Thyroid gland (tissue), 4 donors: ENCODE measurements at places on chromosomes 7 and 10. TPM values are rescaled to one million over a fixed set of nuclear protein-coding genes. Genes with fewer than 3 reads are reported as not detected.

FXYD4 gene
- not detected for total RNA-seq

DNA sequence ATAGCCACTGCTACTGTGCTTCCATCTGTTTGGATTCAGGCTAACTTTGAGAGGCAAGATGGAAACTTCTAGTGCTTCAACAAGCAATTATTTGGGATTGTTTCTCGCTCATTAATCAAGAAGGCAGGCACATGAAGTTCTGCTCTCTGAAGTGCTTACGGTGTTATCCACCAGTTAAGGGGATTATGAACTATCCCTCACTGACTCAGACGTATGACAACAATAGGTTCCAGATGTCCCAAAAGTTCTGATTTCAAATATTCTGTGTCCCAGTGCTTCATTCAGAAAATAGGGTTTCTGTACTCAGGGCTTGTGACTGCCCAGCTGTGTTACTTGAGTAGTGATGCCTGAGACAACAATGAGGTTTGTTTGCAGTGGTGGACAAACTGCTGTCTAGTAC lies 81.0 kb downstream of the HACD1 start:
- DNase-seq = no peak
- H3K27me3 ChIP-seq = no peaks in the 10 kb centered on the region
- H3K4me3 ChIP-seq = no peak overlapping the region

- no peak for DNase-seq
- no peaks in the 10 kb centered on the region for H3K27me3 ChIP-seq
- H3K4me1 ChIP-seq = no peaks in the 10 kb centered on the region
- no peak overlapping the region for H3K27ac ChIP-seq
- no peaks in the 10 kb centered on the region for H3K36me3 ChIP-seq
These were observed 79.8 kb downstream of the ADARB2 start for GRCh38 chr10:1657479-1657878.

- H3K27me3 ChIP-seq = no peaks in the 10 kb centered on the region
- no peaks in the 10 kb centered on the region for H3K4me1 ChIP-seq
- no peak overlapping the region for H3K4me3 ChIP-seq
- DNase-seq = no peak
These were observed 109.4 kb downstream of the SUGCT start for GRCh38 chr7:40244226-40244625.

- H3K27ac ChIP-seq = no peak overlapping the region
- no peak overlapping the region for H3K4me3 ChIP-seq
- no peak for DNase-seq
- peaks cover 3% of the 10 kb centered on the region for H3K4me1 ChIP-seq
These were observed 37.3 kb downstream of the NRCAM start for GRCh38 chr7:108418946-108419345.
